Stimulated activated CD8-positive, alpha-beta memory T cell treated with anti-CD3 and anti-CD28 coated beads, Interleukin-7, amount 100 ng/mL, for 48 hours (primary cell): ENCODE measurements at places on chromosomes 1 and 21.

GRCh38 chr1:25873120-25873519 lies 2.4 kb downstream of the PAQR7 start:
- no peak for DNase-seq

GRCh38 chr1:62384276-62385005 lies 52.4 kb upstream of the USP1 start:
- no peak for DNase-seq

- no peak for DNase-seq
These were observed 146.8 kb downstream of the PAPPA2 start for GRCh38 chr1:176609556-176610408.

DNA sequence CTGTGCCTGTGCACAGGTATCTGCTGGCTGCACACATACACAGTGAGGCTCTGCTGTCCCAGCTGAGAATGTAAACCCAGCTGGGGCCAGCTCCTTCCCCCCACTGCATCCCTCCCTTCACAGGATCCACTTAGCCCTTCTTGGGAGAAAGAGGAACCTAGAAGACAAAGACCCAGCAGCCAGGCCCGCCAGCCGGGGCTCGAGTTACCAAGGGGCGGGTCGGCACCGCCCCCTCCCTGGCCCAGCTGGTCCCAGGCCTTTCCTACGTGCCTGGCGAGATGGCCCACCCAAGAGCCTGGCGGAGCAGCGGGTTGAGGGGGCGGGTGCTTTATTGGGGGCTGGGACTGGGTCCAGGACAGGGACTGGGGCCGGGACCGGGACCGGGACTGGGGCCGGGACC lies 2.1 kb downstream of the SH3BGRL3 start:
- no peak for DNase-seq

- no peak for DNase-seq
These were observed 60.3 kb downstream of the FAAP20 start for GRCh38 chr1:2134266-2134620.

DNA sequence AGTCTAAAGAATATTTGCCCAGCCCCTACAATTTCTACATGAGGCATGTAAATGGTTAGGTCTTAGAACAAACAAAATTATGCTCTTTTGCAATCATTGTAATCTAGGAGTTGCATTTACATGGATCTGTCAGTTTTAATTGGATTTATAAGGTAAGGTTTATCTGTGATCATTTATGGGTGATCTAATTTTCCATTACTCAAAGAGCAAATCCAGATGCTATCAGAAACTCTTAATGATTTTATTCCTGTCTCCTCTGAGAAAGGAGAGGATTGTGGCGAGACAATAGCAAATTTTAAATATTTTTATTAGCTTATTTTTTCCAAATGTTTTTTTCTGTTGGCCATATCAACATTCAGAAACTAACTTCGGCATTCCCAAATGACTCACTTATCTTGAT lies 14.2 kb upstream of the NEGR1 start:
- DNase-seq, result no peak

DNA sequence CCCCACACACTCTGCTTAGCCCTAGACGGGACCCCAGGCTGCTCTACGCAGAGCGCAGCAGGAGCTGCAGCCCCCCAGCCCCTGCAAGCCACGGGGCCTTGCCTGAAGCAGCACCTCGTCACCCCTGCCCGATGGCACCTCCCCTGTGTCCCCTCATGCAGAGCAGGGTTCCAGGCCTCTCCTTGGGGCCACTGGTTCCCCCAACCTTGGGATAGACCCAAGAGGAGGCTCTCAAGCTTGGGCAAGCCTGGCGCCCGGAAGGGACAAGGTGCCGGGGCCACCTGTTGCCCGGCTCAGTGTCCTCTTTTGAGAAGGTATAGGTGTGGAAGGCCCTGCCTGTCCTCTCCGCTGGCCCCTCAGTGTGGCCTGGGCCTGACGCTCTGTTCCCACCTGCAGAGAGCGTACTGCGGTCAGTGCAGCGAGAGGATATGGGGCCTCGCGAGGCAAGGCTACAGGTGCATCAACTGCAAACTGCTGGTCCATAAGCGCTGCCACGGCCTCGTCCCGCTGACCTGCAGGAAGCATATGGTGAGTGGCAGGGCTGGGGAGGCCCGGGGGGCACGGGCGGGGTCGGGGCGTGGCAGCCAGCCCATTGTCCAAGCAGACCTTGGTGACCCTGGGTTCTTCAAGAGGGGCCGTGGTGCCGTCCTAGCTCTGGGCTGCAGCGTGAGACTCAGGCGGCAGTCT lies 50.6 kb downstream of the FAAP20 start:
- DNase-seq, result no peak

- DNase-seq, result no peak
These were observed 3.7 kb downstream of the OR10J1 start for GRCh38 chr1:159443066-159443750.

DNA sequence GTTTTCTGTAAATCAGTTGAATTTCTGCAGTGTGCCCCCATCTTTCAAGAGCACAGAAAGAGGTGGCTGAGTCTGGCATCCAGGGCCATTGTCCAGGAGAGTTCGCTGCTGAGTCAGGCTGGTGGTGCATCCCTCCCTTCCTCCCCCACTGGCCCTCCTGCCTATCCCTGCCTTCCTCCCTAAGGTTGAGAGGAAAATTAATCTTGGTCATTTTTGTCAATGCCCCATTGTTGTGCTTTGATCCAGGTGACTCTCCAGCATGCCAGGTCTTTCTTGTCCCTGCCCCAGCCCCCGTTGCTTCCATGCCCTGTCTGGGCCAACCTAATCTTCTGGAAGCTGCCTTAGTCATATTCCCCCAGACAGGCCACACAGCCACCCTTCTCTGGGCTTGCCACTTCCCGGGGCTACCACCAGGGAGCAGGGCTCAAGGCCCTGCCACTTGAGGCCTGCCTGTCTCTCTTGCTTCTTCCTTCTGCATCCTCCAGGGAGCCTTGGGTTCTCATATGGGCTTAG lies 26.6 kb downstream of the PROK1 start:
- DNase-seq, result no peak

DNA sequence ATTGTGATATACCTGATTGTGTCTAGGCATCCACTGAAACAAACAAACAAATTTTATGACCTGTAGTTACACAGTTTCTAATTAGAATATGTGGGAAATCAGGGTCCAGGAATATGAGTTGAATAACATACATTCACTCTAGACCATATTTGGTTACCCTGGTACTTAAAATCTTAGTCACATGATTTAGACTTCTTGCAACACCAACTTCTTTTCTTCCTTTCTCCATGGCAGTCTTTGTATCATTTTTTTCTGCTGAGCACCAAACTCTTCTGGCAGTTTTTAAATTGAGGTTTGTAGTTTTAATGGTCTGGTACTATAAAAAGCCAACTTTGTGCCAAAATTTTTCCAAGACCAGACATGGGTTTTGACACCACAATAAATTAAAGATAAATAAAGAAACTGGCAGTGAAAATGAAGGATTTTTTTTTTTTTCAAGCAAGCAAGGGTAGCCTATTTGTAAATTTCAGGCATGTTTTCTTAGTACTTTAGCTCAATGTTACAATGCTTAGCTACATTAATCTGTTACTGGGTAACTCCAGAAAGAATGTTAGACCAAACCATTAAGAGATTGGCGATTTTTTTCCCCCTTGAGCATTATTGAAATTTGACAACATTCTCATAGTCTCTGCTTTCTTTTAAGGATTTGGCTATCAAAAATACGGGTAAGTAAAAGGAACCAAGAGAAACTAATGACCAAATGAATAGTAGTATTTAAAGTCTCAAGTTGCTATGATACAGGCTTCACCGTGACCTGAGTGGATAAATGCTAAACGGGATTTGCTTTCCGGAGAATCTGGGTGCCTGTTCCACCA lies 108.5 kb downstream of the NFIA start:
- DNase-seq, result no peak

GRCh38 chr1:50047916-50048694 lies 24.4 kb upstream of the AGBL4 start:
- DNase-seq, result no peak

- DNase-seq, result no peak
These were observed 5.7 kb downstream of the QSOX1 start for GRCh38 chr1:180160357-180160756.

- no peak for DNase-seq
These were observed 600 bp downstream of the CLK2 start for GRCh38 chr1:155272466-155273342.

- no peak for DNase-seq
These were observed 49.5 kb upstream of the S1PR1 start for GRCh38 chr1:101187297-101187696.

- DNase-seq, result no peak
These were observed 149.6 kb downstream of the CYYR1 start for GRCh38 chr21:26423511-26423910.

DNA sequence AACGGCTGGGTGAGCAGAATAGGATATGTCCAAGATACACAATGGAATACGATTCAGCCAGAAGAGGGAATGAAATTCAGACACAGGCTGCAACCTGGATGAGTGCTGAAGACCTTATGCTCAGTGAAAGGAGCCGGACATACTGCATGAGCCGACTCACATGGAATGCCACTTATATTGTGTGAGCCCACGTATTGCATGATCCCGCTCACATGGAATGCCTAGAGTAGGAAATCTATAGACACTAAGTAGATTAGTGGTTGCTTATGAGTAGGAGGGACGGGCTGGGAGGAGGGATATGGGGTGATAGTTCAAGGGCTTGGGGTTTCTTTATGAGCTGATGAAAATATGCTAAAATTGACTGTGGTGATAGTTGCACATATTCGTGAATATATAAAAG lies 26.8 kb downstream of the TMPRSS2 start:
- no peak for DNase-seq

GRCh38 chr1:205407970-205408369 lies 13.9 kb downstream of the LEMD1 start:
- DNase-seq, result no peak

GRCh38 chr1:154730986-154731489 lies 123.1 kb upstream of the ADAR start:
- no peak for DNase-seq

- DNase-seq, result no peak
These were observed 187.9 kb downstream of the DAB1 start for GRCh38 chr1:57235730-57236510.

DNA sequence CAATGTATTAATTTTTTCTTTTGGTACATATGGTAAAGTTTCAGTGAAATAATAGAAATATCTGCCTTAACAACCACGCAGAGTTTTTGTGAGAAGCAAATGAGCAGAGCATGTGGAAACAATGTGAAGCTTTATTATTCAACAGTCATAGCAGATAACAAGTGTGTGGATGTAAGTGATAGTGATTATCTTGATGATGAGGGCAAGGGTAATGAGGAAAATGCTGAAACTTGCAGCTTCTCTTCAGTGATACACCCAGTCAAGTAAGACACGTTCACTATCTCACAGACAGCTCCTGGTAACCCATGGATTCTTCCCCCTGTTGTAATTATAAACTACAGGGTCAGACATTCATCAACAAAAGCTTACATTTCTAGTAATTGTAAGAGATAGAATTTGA lies 14.6 kb upstream of the OR2L5 start:
- DNase-seq, result no peak

GRCh38 chr21:26007951-26008498 lies 162.5 kb downstream of the APP start:
- no peak for DNase-seq

DNA sequence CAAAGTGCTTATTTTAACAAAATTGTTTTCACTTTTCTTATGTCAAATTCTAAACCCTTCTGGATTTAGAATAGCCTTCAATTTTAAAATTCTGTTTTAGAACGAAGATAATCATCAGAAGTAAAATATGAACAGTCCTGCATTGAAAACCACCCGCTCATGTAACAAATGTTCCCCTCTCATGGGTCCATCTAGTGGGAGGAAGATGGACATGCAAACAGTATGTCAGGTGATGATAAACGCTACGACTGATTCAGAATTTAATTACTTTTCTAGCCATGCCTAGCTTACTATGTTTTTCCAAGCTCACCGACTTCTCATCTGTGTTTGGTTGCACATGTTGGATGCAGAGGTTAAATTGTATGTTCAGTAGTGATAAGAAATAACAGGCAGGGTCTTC lies 23.5 kb downstream of the SOD1 start:
- DNase-seq, result no peak
